BJ (cell line): ENCODE measurements at places on chromosomes 2 and 18. TPM values are rescaled to one million over a fixed set of nuclear protein-coding genes. Genes with fewer than 3 reads are reported as not detected.
A peak's percentile ranks its signal among the peaks of the same experiment; 100 is the strongest.

- DNase-seq = no peak
These were observed 412.8 kb downstream of the CMPK2 start for GRCh38 chr2:6452702-6453481.

DNA sequence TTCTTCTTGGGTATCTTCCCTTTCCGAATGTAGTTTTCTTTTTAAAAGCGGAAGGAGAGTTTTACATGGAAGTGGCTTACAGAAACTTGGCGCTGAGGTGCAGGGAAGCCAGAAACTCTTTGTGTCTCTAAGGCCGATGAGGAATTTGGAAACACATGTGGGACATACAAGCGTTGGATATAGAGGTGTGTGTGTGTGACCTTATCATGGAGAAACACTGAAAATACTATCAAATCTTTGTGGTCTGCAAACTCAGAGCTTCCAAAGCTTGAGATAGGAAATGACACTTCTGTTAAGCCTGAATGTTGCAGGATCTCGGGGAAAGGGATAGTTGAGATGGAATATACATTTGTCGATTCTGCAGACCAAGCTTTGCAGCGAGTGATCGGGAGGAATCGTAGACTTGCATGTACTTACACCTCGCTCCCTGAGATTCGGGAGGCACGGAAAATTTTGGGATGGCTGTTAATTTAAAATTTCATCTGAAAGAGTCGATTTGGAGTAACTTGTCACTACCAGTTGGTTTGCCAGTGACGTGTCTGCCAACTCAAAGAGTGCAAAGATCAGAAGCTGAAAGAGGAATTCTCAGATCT lies 1.0 kb downstream of the NAB1 start:
- DNase-seq = no peak

GRCh38 chr2:17658251-17658843 lies 95.3 kb downstream of the SMC6 start:
- peak; percentile 65 for DNase-seq

- DNase-seq = no peak
These were observed 69.7 kb downstream of the TPO start for GRCh38 chr2:1482981-1483380.

- no peak for DNase-seq
These were observed 40.4 kb downstream of the SLC4A5 start for GRCh38 chr2:74302865-74303264.

- no peak for DNase-seq
These were observed 43.4 kb upstream of the AQP4 start for GRCh38 chr18:26908906-26909305.

The HAAO gene
- 0.31 and 0.54 TPM in 2 replicates for polyA plus RNA-seq

The ATIC gene
- 83.0 and 92.0 TPM in 2 replicates for polyA plus RNA-seq

The COL6A3 gene
- polyA plus RNA-seq = 522 and 695 TPM in 2 replicates

The SLC14A1 gene
- 0.63 and 0.77 TPM in 2 replicates for polyA plus RNA-seq

The COL4A4 gene
- 0.33 and 0.36 TPM in 2 replicates for polyA plus RNA-seq
